ENCODE measurements at places on chromosomes 5 and 9. TPM values are rescaled to one million over a fixed set of nuclear protein-coding genes. Genes with fewer than 3 reads are reported as not detected.

Gene SMIM32
- total RNA-seq: not detected

Gene PTGES
- total RNA-seq: 139 TPM

Gene DMGDH
- total RNA-seq: not detected

Gene ITGA2
- 21.7 TPM for total RNA-seq

Gene FOXD4
- total RNA-seq: 0.82 TPM

Gene LRRC19
- total RNA-seq: not detected

Gene GARIN3
- not detected for total RNA-seq

Gene CDHR2
- total RNA-seq: 0.13 TPM

Gene FRRS1L
- total RNA-seq: 0.18 TPM

All from A549 treated with CORT108297 at 1 μM for 4 hours (cell line).